ENCODE measurements at places on chromosomes 2 and 18.

- no peak for DNase-seq
- H3K4me3 ChIP-seq = no peak overlapping the region
- peak overlapping the region; percentile 93 for H3K27ac ChIP-seq
- peaks cover 22% of the 10 kb centered on the region for H3K36me3 ChIP-seq
- H3K27me3 ChIP-seq = no peaks in the 10 kb centered on the region
These were observed 7.8 kb downstream of the RNF144A start for GRCh38 chr2:6924924-6925409.

DNA sequence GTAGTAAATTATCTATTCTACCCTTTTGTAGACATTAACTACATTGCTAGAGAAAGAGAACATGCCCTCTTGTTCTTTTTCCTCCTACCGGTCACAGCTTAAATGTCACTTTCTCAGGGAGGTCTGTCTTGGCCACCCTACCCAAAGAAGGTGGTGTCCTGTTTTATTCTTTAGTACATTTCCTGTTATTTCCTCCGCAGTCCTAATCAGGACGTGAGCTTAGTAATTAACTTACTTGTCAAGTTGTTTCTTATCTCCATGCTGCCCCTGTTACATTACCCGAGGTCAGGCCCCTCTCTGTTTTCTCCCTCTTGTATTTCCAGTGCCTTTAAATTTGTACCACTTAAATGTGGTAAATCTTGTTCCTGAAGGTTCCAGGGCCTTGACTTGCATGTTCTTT lies 73.7 kb upstream of the RMDN2 start:
- peaks cover 44% of the 10 kb centered on the region for H3K4me1 ChIP-seq
- H3K27ac ChIP-seq = peak overlapping the region; percentile 81
- no peaks in the 10 kb centered on the region for H3K36me3 ChIP-seq
- H3K4me3 ChIP-seq = no peak overlapping the region
- no peaks in the 10 kb centered on the region for H3K27me3 ChIP-seq
- no peak for DNase-seq

GRCh38 chr2:233447506-233448219 lies 93.4 kb downstream of the DGKD start:
- no peak overlapping the region for H3K4me3 ChIP-seq
- peaks cover 27% of the 10 kb centered on the region for H3K4me1 ChIP-seq
- H3K36me3 ChIP-seq = peaks cover 30% of the 10 kb centered on the region
- DNase-seq = no peak
- no peak overlapping the region for H3K27ac ChIP-seq

- no peaks in the 10 kb centered on the region for H3K4me1 ChIP-seq
- no peak overlapping the region for H3K4me3 ChIP-seq
- H3K27ac ChIP-seq = no peak overlapping the region
- no peaks in the 10 kb centered on the region for H3K36me3 ChIP-seq
- H3K27me3 ChIP-seq = no peaks in the 10 kb centered on the region
These were observed 731.7 kb upstream of the RAB6C start for GRCh38 chr2:129247751-129248150.

DNA sequence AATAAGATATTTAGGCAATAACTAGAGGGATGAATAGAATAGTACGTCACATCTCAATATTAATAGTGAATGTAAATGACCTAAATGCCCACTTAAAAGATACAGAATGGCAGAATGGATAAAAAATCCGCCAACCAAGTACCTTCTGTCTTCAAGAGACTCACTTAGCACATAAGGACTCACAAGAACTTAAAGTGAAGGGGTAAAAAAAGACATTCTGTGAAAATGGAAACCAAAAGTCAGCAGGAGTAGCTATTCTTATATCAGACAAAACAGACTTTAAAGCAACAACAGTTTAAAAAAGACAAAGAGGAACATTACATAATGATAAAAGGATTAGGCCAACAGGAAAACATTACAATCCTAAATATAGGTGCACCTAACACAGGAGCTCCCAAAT lies 56.7 kb upstream of the DSC1 start:
- H3K4me3 ChIP-seq = no peak overlapping the region
- no peaks in the 10 kb centered on the region for H3K4me1 ChIP-seq
- no peak overlapping the region for H3K27ac ChIP-seq
- DNase-seq = no peak
- no peaks in the 10 kb centered on the region for H3K27me3 ChIP-seq

GRCh38 chr2:5725794-5726463 lies 33.7 kb downstream of the SOX11 start:
- peaks cover 10% of the 10 kb centered on the region for H3K27me3 ChIP-seq
- H3K27ac ChIP-seq = no peak overlapping the region
- no peak for DNase-seq
- H3K4me3 ChIP-seq = peak overlapping the region; percentile 70
- peaks cover 2% of the 10 kb centered on the region for H3K4me1 ChIP-seq

- DNase-seq = no peak
- no peak overlapping the region for H3K4me3 ChIP-seq
- no peak overlapping the region for H3K27ac ChIP-seq
- no peaks in the 10 kb centered on the region for H3K36me3 ChIP-seq
- peaks cover 5% of the 10 kb centered on the region for H3K4me1 ChIP-seq
These were observed 169.3 kb upstream of the FBXO11 start for GRCh38 chr2:48075631-48076030.

GRCh38 chr2:122414902-122415301 lies 659.5 kb downstream of the TSN start:
- no peak for DNase-seq
- H3K4me1 ChIP-seq = no peaks in the 10 kb centered on the region
- no peak overlapping the region for H3K27ac ChIP-seq
- no peak overlapping the region for H3K4me3 ChIP-seq
- peaks cover 8% of the 10 kb centered on the region for H3K36me3 ChIP-seq

DNA sequence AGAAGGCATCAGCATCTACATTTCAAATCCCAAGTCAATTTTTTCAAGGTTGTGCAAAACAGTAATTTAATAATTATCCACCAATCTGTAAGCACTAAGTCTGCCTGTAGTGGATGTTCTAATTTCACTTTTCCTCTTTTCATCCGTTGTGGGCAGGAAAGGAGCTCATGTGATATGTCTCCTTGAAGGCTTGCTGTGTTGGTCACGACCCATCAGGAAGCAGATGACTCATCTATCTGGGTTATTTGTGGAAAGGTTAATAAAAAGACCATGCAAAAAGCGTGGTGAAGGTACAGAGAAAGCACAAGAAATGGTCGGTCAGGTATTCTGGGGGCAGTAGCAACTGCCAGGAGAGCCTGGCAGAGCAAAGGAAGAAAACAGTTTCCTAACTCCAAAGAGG lies 476.7 kb upstream of the RAB6C start:
- H3K4me1 ChIP-seq = no peaks in the 10 kb centered on the region
- no peaks in the 10 kb centered on the region for H3K36me3 ChIP-seq
- no peak for DNase-seq
- no peak overlapping the region for H3K4me3 ChIP-seq
- no peak overlapping the region for H3K27ac ChIP-seq
- peaks cover 10% of the 10 kb centered on the region for H3K27me3 ChIP-seq

DNA sequence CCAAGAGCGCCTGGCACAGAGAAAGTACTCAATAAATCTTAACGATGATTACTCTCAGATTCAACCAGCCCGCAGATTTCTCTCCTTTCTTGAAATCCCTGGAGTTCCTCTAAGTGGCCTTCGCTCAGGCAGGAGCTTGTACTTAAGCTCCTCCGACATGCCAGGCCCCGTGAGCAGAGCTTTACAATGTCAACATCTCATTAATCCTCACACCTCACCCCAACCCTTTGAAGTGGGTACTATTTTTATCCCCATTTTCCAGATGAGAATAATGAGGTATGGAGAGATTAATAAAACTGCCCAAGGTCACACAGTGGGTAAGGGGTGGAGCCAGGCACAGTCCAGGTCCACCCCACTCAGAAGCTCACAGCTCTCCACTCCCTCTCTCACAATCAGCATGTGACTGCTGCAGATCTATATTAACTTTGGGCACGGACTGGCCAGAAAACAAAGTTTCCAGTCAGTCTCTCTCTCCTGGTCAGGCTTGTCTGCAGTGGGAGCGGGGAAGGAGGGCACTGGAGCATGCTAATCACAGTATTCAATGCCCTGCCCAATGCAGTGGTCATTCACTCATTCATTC lies 18.0 kb downstream of the DNMT3A start:
- H3K4me3 ChIP-seq = peak overlapping the region; percentile 11
- DNase-seq = no peak
- H3K27me3 ChIP-seq = no peaks in the 10 kb centered on the region
- peaks cover 42% of the 10 kb centered on the region for H3K4me1 ChIP-seq
- peak overlapping the region; percentile 87 for H3K27ac ChIP-seq

GRCh38 chr2:191691016-191691735 lies 13.2 kb downstream of the NABP1 start:
- no peak overlapping the region for H3K4me3 ChIP-seq
- H3K27ac ChIP-seq = no peak overlapping the region
- DNase-seq = peak; percentile 12
- H3K36me3 ChIP-seq = peaks cover 29% of the 10 kb centered on the region

- peaks cover 10% of the 10 kb centered on the region for H3K27me3 ChIP-seq
- no peak overlapping the region for H3K4me3 ChIP-seq
- no peak for DNase-seq
- no peaks in the 10 kb centered on the region for H3K4me1 ChIP-seq
- H3K36me3 ChIP-seq = no peaks in the 10 kb centered on the region
These were observed 185.4 kb upstream of the SKOR2 start for GRCh38 chr18:47436871-47437270.

DNA sequence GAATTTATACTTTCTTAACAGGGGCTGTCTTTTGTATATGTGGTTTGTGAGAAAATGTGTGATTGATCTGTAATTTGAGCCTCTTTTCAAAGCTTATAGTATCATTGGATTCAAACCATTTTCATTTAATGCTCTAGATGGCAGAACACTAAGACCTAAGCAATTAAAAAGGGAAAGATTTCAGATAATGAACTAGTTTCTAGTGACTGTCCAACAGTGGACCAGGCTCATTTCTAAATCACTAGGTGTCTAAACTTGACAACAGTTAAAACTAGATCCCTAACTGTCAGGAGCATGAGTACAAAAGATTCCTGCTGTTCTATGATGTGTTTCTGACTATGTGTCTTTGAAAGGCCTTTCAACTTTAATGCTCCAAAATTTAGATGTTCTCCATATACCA lies 54.6 kb downstream of the ANKRD44 start:
- H3K36me3 ChIP-seq = no peaks in the 10 kb centered on the region
- no peak for DNase-seq
- peaks cover 37% of the 10 kb centered on the region for H3K4me1 ChIP-seq

GRCh38 chr2:158407031-158407430 lies 49.5 kb downstream of the CCDC148 start:
- no peak overlapping the region for H3K27ac ChIP-seq
- no peak for DNase-seq
- H3K36me3 ChIP-seq = no peaks in the 10 kb centered on the region
- H3K4me1 ChIP-seq = no peaks in the 10 kb centered on the region

DNA sequence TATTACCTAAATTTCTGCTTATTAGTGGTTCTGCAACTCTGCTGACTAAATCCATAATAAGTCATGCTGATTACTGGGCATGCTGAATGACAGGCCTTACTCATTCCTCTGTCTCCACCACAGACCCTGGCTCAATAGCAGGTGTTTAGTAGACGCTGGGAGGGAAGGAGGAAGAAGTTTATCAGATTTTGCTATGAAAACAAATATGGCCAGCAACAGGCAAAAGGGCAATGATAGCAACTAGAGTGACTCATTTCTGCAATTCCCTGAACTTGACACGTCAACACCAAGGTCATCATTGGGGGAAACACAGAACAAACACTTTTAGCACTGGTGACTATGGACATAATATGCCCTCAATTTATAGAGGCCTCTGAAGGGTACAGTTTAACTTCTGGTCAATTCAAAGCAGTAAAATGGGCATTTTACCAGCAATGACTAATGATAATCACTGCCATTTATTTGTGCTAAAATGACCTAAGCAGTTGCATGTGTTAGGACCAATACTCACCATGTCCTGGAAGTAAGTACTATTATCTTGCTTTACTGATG lies 35.2 kb downstream of the TMEM163 start:
- no peak for DNase-seq
- peaks cover 15% of the 10 kb centered on the region for H3K4me1 ChIP-seq
- H3K4me3 ChIP-seq = no peak overlapping the region
- peaks cover 22% of the 10 kb centered on the region for H3K27me3 ChIP-seq
- no peak overlapping the region for H3K27ac ChIP-seq

DNA sequence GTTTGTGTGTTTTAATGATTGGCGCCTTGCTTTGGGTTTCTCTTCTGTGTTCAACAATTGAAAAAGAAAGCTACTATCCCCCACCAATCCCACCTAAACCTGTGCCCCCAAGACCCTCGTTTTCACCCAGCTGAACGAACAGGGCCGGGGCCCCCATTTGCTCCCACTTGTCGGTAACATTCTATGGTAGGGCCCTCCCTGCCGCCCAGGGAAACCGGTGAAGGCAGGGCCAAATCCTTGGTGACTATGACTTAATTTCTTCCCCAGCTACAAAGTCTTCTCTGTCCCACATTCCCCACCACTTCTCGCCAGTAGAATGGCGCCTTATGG lies 598 bp upstream of the SNRNP200 start:
- no peaks in the 10 kb centered on the region for H3K27me3 ChIP-seq
- H3K4me3 ChIP-seq = peak overlapping the region; percentile 97
- no peak for DNase-seq
- H3K36me3 ChIP-seq = no peaks in the 10 kb centered on the region
- H3K4me1 ChIP-seq = peaks cover 53% of the 10 kb centered on the region

DNA sequence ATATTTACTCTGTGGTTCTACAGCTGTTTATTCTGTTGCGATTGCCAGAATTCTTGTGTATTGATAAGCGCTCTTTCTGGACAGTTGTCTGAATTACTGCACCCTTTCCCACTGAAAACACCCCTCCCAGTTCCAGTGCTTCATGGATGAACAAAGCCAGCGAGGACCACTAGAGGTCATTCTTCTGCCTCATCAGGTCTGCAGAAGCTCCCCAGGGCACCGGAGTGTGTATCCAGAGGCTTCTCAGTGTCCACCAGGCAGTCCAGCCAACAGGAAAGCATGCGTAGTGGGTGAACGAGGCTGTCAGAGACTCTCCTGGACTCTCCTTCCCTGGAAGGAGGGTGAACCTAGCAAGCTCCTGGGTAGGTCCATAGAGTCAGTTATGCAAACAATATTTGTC lies 40.6 kb upstream of the INHBB start:
- no peak for DNase-seq
- no peak overlapping the region for H3K27ac ChIP-seq
- peaks cover 2% of the 10 kb centered on the region for H3K36me3 ChIP-seq

DNA sequence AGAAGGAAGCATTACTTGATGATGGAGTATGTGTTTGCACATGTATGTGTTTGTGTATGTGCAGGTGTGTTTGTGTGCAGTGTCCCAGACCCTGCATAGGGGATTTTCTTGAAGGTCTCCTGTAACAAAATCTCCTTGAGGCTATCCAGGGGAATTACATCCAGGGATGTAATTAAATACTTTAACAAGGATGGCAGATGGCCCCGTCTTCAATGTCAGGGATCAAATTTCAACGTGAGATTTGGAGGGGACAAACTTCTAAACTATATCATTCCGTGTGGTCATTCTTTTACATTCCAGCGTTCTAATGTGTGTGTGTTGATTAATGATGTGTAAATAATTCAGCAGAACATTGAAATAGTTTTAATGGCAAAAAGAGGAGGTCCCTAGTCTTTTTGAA lies 3.3 kb downstream of the UGT1A9 start:
- no peaks in the 10 kb centered on the region for H3K36me3 ChIP-seq
- H3K27me3 ChIP-seq = peaks cover 21% of the 10 kb centered on the region
- H3K4me1 ChIP-seq = no peaks in the 10 kb centered on the region
- H3K4me3 ChIP-seq = no peak overlapping the region

All from naive thymus-derived CD8-positive, alpha-beta T cell (primary cell).